Esophagus muscularis mucosa (tissue), 4 donors: ENCODE measurements at places on chromosomes 3 and 15. TPM values are rescaled to one million over a fixed set of nuclear protein-coding genes. Genes with fewer than 3 reads are reported as not detected.

The HTR3E gene
- not detected for total RNA-seq

The STARD5 gene
- 2.7 TPM for total RNA-seq

The GJD2 gene
- total RNA-seq, result not detected

The BFSP2 gene
- not detected for total RNA-seq

DNA sequence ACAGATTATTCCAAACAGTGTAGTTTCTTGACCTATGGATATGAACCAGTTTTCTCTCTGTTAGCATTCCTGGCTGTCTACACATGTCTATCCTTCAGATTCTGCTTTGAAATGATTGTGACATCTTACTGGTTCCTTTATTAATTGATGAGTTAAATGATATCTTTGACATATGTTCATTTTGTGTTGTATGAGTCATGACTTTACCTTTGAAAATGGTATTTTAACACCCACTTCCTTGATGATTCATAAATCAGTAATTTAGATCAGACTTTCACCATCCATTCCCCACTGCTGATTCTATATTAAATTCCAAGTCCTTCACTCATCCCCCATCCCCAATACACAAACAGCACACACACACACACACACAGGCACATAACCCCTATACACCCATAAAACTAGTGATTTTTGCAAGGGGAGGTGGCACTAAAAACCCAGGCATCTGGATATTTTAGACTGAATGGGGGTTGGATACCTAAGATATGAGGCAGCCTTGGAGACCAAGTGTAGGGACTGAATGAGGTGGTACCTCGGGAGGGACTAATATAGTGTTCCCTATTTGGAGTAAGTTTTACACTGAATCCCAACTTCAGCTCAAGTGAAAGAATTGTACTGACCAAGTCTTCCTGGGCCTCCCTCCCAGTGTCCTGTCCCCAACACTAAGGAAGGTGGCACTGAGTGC, 9.7 kb downstream of the CCK start:
- no peak for DNase-seq

DNA sequence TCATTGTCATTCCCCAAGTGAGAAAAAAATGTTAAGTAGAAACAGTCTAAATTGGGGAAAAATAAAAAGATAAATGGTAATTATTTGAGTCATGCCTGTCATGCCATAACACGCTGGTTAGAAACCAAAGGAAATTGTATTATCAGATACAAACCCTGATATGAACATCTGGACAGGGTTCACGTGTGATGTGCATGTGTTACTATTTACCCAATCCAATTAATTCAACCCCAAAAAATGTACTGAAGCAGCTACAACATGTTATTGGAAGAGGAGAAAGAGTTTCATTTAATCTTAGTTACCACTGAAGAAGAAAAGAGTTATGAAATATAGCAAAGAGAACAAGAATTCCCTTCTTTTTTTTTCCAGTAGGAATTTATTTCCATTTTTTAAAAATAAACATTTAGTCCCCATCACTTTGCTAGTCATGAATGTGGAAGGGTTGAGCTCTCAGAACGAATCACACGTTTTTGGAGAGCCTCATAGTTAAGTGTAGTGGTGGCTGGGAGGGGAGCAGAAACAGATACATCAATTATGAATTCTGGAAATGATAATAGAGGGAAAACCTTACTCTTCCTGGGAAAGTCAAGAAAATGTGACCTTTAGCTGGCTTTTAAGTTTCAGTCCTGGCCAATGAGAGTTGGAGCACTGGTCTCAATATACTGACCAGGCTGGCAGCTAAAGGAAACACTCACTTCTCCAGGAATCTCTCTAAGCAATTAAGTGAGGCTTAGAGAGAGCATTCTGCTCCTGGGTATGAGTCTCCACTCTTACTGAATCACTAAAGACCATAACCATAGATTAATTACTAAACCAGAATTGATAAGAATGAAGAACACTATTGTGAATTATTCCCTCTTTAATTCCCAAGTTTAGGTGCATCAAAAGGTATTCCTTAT, 796.5 kb downstream of the GRM7 start:
- DNase-seq, result no peak

GRCh38 chr3:134300520-134300919, 49.9 kb upstream of the RYK start:
- DNase-seq, result no peak

GRCh38 chr3:79604681-79605080, 163.1 kb downstream of the ROBO1 start:
- DNase-seq, result no peak

DNA sequence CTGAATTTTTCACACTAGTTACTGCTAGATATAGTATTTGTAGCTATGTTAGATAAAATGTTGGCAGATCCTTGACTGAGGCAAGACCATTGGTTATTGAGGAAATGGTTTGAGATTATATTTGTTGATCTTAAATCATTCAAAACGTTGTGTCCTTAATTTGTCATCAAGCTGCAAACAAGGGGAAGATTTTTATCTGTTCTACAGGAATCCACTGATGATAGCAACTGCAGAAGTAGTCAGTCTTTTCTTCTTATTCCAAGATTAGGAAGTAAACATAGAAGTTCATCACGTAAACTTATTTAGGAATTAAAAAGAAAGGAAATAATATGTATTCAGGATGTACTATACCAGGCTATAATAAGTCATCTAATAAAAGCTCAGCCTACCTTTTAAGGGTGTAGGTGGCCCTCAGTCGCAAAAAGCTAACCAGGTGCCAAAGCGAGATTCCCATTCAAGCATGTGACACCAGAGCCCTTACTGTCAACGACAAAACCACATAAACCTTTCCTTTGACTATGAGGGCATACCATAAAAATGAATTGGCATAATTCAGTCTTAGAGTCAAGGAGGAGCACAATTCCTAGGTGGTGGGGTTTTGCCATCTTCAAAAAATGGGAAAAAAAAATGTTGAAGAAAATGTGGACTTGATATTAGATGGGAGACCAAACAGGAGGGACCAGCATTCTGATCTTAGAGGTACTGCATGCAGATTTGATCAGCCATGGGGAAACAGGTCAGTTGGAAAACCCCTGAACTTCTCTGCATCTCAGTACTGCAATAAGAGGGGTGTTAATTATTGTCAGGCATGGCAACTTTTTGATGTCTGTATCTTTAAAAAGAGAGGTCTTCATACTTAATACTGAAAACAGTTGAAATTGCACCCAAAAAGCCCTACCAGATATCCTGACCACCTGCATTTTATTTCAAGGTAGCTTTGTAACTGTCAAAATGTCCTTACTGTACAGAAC, 212.5 kb upstream of the UBE2E1 start:
- DNase-seq, result peak; percentile 26

- no peak for DNase-seq
Observed at GRCh38 chr3:73026111-73026759, 29.6 kb downstream of the PPP4R2 start.

DNA sequence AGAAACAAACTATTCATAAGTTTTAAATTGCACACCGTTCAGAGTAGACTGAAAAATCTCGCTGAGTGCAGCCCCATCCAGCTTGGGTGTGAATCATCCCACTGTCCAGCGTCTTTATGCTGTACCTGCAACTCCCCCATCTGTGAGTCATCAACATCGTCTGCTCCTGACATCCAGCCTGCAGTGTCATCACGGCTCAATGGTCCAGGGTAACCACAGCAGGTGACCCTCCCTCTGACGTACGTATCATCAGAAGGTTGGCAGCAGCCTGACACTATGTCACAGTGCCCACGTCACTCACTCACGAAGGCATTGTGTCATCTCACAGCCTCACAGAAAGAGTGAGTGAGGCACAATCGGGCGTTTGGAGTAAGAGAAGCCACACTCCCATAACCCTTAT, 65.2 kb downstream of the TPRA1 start:
- DNase-seq, result peak; percentile 75

DNA sequence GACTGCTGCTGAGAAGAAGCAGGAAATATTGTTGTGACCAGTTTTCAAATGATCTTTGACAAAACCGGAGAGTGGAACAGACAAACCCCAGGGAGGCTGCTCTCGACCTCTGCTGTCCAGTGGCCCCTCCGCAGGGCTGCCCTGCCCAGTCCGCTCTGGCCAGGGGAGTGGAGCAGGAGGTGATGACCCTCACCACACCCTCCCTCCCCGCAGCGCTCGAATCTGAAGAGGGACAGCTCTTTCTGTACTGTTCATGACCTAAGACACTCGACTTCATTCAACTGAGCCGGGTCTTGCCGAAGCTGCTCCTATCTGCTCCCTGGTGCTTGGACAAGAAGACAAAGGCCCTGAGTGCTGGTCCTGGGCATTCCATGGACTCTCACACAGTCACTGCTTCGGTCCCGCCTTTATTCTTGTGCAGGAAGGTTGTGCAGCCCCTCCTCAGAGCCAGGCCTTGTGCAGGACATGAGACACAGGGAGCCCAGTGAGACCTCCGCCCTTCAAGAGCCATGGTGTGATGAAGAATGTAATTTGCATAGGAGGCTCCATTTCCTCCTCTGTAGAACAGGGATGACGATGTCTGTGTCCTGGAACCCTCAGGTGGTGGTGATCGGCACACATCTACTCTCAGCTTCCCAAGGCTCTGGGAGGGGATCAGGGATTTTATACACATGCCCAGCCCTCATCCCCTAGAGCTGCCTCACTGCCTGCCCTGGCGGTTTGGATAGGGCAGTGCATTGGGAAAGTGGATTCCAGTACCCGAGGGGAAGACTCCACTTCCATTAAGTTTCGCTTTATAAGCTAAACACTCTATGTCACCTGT, 97.1 kb upstream of the PRR20G start:
- DNase-seq, result no peak

DNA sequence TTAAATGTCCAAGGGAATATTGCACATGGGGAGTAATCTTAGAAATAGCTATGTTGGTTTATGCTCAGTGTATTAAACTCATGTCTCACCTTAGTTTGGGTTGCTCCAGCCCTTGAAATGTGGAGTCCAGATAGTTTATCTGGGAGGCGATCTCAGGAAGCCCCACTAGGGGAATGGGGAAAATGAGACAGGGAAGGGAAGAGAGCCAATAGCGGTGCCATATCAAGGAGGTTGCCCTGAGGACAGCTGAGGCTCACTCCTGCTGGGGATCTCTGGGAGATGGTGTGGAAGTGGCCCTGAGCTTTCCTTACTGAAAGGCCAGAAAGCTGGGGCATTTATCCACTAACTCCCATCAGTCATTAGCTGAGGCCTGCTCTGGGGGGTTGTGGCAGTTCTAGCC, 43.3 kb upstream of the POLR2M start:
- no peak for DNase-seq

GRCh38 chr3:34109846-34110245, 311.4 kb downstream of the PDCD6IP start:
- no peak for DNase-seq

DNA sequence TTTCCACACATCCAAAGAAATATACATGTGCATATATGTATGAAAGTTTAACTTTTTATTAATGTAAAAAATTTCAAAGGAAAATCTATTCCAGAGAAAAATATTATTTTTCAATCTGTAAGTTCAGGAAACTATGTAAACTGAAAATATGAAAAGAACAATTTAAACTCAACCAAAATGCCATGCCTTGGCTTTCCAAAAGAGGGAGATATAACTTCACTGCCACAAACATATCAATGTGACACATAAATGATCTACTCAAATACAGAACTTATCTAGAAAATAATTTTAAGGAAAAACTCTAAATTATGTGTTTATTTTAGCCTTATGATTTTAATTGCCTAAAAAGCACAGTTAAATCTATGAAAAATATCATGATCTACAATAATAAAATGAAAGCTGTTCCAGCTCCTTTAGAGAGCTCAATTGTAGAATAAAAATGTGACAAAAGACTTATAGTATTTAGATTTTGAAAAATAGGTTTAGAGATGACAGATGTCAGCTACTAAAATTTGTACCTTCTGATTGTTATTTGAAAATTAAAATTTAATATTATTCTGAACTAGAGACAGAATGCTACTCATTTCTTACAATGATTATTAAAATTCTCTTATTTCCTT, 94.8 kb downstream of the GBE1 start:
- DNase-seq, result no peak

DNA sequence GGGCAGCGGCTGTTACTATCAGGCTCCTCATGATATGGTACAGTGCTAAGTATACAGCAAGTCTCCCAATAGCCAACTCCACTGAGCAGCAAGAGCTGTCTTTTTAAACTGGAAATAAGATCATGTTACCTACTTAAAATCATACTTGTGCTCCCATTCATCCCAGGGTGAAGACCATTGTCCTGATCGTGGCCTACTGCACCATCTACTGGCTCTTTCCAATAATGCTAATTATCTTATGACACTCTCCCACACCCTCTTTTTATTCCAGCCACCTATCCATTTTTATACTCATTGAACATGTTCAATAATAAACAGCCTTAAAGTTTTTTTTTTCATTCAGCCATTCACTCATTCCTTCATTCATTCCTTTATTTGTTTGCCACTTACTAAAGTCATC, 117.7 kb downstream of the GBE1 start:
- DNase-seq, result no peak

DNA sequence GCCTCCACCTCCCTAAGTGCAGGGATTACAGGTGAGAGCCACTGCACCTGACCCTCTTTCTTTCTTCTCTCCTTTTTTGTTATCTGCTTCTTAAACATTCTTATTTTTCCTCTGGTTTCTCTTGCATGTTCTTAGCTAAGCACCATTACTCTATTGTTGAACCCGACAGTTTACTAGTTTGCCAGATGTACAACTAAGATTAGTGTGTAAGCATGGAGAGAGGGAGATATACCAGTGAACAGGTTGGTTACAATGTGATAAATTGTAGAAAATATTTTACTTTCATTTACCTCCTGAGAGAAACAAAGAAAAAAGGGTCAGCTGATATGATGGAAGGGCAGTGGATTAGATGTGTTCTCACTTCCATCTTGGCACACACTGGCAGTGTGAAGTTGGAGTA, 4.9 kb downstream of the HAUS2 start:
- DNase-seq, result no peak

DNA sequence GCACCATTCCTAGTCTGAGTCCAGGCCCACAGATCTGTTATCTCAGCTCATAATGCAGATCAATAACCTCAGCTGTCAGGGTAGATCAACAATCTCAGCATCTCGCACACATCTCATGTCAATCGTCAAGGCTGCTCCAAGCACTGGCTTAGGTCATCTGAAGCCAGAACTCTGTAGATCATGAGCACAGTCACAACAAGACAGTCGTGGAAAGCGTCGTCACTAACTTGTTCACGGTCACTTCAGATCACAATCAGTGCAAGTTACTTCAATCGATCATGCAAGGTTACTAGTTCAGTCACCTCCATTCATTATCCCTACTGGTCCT, 71.8 kb downstream of the RBPMS2 start:
- no peak for DNase-seq

DNA sequence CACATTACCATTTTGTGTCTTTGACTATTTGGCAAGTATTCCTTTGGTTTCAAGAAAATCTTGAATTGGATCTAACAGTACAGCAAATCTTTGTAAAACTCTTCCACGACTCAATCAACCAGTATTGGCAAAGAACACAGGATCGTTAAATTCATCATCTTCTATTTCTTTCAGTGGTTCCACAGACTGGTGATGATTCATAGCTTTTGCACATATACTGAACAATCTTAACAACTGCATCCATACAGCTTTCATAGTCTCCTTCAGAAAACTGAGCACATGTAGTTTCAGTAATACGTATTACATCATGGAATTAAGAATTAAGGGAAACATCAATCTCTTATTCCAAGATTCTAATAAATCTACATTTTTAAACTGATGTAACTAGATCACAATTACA, 91.6 kb upstream of the LIPC start:
- no peak for DNase-seq

- no peak for DNase-seq
Observed at GRCh38 chr15:92332125-92332899, 61.4 kb upstream of the ST8SIA2 start.

- DNase-seq, result no peak
Observed at GRCh38 chr3:161199926-161200325, 21.2 kb upstream of the NMD3 start.
